ENCODE measurements at places on chromosomes 5 and 9. TPM values are rescaled to one million over a fixed set of nuclear protein-coding genes. Genes with fewer than 3 reads are reported as not detected.
A peak's percentile ranks its signal among the peaks of the same experiment; 100 is the strongest.

DNA sequence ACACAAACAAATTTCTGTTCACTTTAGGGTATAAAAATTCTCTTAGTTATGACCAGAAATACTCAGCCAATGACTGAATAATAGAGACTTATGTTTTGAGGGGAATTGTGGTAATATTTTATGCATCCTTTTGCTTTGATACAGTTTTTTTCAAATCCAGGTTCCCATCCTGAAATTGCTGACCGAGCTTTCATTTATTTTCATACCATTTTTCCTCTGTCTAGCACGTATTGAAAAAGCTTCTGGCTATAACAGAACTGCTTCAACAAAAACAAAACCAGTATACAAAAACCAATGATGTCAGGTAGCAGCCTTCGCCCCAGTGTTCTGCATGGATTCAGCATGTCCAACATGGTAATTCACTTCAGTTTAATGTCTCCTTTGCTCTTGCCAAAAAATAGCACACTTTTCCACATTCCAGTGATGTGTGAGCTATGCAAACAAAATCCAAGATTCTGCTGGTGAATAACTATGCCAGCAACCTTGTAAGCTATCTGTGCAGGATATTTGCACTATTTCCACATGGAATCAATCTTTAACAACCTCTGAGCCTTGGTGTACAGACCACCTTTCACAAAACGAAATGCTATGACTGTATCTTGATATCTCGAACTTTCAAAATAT, 22.0 kb downstream of the CCNH start:
- no peaks in the 10 kb centered on the region for H3K4me1 ChIP-seq
- peaks cover 10% of the 10 kb centered on the region for H3K36me3 ChIP-seq
- H3K27me3 ChIP-seq = no peaks in the 10 kb centered on the region
- H3K4me3 ChIP-seq = no peak overlapping the region
- DNase-seq = no peak
- H3K27ac ChIP-seq = no peak overlapping the region

DNA sequence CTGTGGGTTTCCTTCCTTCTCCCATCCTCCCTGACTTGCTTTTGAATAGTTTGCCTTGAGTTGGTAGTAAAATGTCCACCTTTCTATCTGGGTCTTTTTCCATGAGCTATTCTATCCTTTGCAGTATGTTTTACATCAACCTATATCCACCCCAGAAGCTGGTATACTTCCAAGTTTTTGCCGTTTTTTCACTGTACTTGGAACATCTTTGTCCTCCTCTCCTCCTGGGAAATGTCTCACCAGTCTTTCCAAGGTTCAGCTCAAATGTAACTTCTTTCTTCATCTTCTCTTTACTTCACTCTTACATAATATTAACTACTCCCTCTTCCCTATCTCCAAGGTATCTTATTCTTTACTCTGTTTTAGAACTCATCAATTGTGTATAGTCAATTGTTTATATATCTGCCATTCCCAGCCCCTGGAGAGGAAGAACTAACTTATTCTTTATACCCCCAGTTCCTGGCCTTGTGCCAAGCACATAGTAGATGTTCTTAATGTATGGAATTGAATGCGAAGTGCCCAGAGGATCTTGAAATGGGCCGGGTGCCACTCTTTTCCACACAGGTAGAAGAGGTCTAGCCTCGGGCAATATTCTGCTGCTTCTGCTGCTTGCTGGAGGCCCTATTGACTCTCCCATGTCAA, 34.9 kb upstream of the SLC1A3 start:
- no peak overlapping the region for H3K27ac ChIP-seq
- DNase-seq = no peak
- H3K4me1 ChIP-seq = no peaks in the 10 kb centered on the region
- H3K4me3 ChIP-seq = no peak overlapping the region
- H3K36me3 ChIP-seq = no peaks in the 10 kb centered on the region
- no peaks in the 10 kb centered on the region for H3K27me3 ChIP-seq

DNA sequence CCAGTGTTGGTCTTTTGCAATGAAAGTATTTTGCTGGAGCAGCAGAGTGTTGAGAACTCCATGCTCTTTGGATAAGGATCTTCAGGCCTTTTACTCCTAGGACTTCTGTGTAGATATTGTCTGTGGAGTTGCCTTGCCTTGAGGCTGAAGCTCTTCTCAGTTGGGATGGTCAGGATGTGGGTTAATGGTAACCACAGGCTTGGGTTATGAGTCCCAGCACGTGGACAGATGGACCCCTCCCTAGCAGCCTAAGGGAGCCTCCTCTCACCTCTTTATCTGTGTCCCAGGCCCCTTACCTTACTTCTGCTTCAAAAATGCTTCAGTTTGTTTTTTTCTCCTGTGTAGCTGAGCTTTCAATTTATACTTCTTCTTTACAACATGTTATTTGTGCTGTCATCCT, 109.9 kb downstream of the MEGF10 start:
- no peak for DNase-seq
- H3K4me3 ChIP-seq = no peak overlapping the region
- no peaks in the 10 kb centered on the region for H3K36me3 ChIP-seq
- no peaks in the 10 kb centered on the region for H3K4me1 ChIP-seq

GRCh38 chr5:80189201-80189600, 66.6 kb downstream of the SERINC5 start:
- peaks cover 23% of the 10 kb centered on the region for H3K4me1 ChIP-seq
- H3K27me3 ChIP-seq = no peaks in the 10 kb centered on the region
- no peak for DNase-seq
- no peaks in the 10 kb centered on the region for H3K36me3 ChIP-seq

DNA sequence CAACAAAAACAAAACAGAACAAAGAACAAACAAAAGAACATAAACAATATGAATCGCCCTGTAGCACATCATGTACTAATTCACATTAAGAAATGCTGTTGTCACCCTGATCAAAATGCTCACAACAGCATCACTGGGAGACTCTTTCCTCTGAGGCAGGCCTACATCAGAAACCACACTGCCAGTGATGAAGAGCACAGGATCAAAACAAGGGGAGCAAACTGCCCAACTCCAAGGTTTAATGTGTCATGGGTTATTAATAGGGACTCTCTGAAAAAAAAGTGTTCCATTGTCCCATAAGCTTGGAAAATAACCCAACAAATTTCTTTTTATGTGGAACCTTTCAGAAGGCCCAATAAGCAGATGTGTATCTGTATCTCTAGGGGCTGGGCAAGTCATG, 74.2 kb downstream of the PTPN3 start:
- H3K27me3 ChIP-seq = no peaks in the 10 kb centered on the region
- no peak for DNase-seq
- no peak overlapping the region for H3K4me3 ChIP-seq

GRCh38 chr9:127033061-127033460, 89.4 kb downstream of the ANGPTL2 start:
- DNase-seq = peak; percentile 76
- peaks cover 41% of the 10 kb centered on the region for H3K36me3 ChIP-seq
- H3K4me1 ChIP-seq = peaks cover 3% of the 10 kb centered on the region
- H3K4me3 ChIP-seq = no peak overlapping the region
- H3K27me3 ChIP-seq = no peaks in the 10 kb centered on the region

GRCh38 chr9:115495052-115495635, 377.2 kb upstream of the TNC start:
- no peaks in the 10 kb centered on the region for H3K36me3 ChIP-seq
- H3K27ac ChIP-seq = no peak overlapping the region
- DNase-seq = peak; percentile 59

DNA sequence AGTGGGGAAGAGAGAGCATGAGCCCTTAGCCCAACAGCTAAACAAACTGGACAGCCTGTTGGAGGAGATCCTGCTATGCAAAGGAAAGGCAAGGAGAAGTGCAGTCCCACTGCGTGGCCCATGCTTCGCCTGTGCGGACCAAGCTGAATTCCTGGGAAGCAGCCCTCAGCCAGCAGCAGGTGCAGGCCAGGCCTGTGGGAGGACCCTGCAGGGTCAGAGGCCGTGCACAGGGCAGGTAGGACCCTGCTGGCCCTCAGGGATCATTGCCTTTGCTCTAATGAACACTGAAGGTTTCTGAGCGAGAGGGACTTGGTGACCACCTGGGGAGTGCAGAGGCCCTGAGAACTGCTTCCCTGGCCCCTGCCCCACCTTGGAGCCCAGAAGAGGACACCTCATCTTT, 6.0 kb upstream of the SLC6A19 start:
- no peak overlapping the region for H3K27ac ChIP-seq
- no peaks in the 10 kb centered on the region for H3K36me3 ChIP-seq
- no peak for DNase-seq
- H3K27me3 ChIP-seq = peaks cover 2% of the 10 kb centered on the region
- peaks cover 18% of the 10 kb centered on the region for H3K4me1 ChIP-seq
- H3K4me3 ChIP-seq = no peak overlapping the region

GABRB2 gene
- 0.22 TPM for polyA plus RNA-seq

FST gene
- polyA plus RNA-seq = 0.54 TPM
